ENCODE measurements at places on chromosomes 11 and 22. TPM values are rescaled to one million over a fixed set of nuclear protein-coding genes. Genes with fewer than 3 reads are reported as not detected.

The PDGFD gene
- total RNA-seq, result not detected

The TTC36 gene
- total RNA-seq, result 1.8 TPM

The CARD18 gene
- not detected for total RNA-seq

The OR56A1 gene
- not detected for total RNA-seq

The MRGPRF gene
- not detected for total RNA-seq

The GSTT2 gene
- not detected for total RNA-seq

The OR8G1 gene
- not detected for total RNA-seq
